IMR-90 (cell line): ENCODE measurements at places on chromosomes 2 and 18.

GRCh38 chr2:237835372-237835771, 24.1 kb upstream of the RAMP1 start:
- peaks cover 3% of the 10 kb centered on the region for H3K4me1 ChIP-seq
- no peaks in the 10 kb centered on the region for H3K36me3 ChIP-seq
- H3K4me3 ChIP-seq = no peak overlapping the region
- H3K27ac ChIP-seq = no peak overlapping the region

GRCh38 chr18:75400366-75400765, 27.1 kb downstream of the SMIM21 start:
- H3K4me3 ChIP-seq = no peak overlapping the region
- no peak overlapping the region for H3K27ac ChIP-seq
- H3K4me1 ChIP-seq = no peaks in the 10 kb centered on the region
- H3K36me3 ChIP-seq = no peaks in the 10 kb centered on the region

GRCh38 chr18:47438001-47438400, 186.5 kb upstream of the SKOR2 start:
- H3K36me3 ChIP-seq = no peaks in the 10 kb centered on the region

DNA sequence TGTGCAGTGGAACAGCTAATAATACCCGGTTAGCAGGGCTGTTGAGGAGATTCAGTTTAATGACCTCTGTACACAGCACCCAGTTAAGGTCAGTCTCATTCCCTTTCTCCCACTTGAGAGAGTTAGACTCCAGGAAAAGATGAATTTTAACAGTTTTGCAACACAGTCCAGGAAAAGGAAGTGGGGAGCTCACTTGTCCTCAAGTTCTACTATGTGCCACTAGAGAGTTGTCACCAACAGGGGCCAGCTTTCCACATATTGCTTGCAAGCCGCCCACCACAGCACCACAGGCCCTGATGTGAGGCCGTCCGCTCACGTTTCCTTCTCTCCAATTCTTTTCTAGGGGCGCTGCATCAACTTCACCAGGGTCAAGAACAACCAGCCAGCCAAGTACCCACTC, 142.1 kb downstream of the GFPT1 start:
- H3K27me3 ChIP-seq = no peaks in the 10 kb centered on the region
- H3K36me3 ChIP-seq = peaks cover 49% of the 10 kb centered on the region
- peak overlapping the region; percentile 49; the same call in 1 of the 2 replicates for H3K27ac ChIP-seq
- no peak overlapping the region for H3K4me3 ChIP-seq
- H3K4me1 ChIP-seq = peaks cover 33% of the 10 kb centered on the region
